ENCODE measurements at places on chromosomes 1 and 21. TPM values are rescaled to one million over a fixed set of nuclear protein-coding genes. Genes with fewer than 3 reads are reported as not detected.

Gene AXDND1
- polyA plus RNA-seq, result not detected

- no peak overlapping the region for H3K4me3 ChIP-seq
- no peaks in the 10 kb centered on the region for H3K4me1 ChIP-seq
- H3K27me3 ChIP-seq, result no peaks in the 10 kb centered on the region
- DNase-seq, result no peak
- no peak overlapping the region for H3K27ac ChIP-seq
Measured at GRCh38 chr1:41465741-41466140, 18.7 kb downstream of the EDN2 start.

DNA sequence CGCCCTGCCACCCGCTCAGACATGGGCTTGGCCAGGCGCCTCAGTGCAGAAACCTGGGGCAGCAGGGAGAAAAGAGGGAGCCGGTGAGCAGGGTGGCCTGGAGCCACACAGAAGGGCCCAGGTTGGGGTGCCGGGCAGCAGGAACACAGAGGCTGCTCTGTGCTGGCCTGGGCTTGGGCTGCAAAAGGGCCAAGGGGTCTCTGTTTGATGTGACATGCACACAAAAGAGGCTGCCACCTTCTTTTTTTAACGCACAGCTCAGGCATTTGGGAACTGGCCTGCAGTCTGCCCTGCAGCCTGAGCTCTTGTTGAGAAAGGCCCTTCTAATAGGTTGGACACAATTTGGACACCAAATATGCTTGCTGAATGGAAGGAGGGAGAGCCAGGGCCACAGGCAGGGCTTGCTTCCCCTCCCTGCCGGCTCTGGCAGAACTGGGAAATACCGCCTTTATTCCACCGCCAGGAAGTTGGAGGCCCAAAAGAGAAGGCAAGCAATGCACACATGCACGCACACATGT is 32.4 kb downstream of the KIF21B start:
- no peaks in the 10 kb centered on the region for H3K27me3 ChIP-seq
- no peak for DNase-seq
- H3K36me3 ChIP-seq, result peaks cover 96% of the 10 kb centered on the region
- H3K4me3 ChIP-seq, result no peak overlapping the region

- H3K4me3 ChIP-seq, result no peak overlapping the region
- no peaks in the 10 kb centered on the region for H3K36me3 ChIP-seq
- DNase-seq, result no peak
- peaks cover 5% of the 10 kb centered on the region for H3K4me1 ChIP-seq
Measured at GRCh38 chr1:117696561-117696960, 90.7 kb downstream of the TENT5C start.

All from CD4-positive, CD25-positive, alpha-beta regulatory T cell (primary cell).